Stimulated activated CD8-positive, alpha-beta memory T cell treated with anti-CD3 and anti-CD28 coated beads, Interleukin-2, amount 100 ng/mL, for 48 hours (primary cell): ENCODE measurements at places on chromosomes 6 and 20.

DNA sequence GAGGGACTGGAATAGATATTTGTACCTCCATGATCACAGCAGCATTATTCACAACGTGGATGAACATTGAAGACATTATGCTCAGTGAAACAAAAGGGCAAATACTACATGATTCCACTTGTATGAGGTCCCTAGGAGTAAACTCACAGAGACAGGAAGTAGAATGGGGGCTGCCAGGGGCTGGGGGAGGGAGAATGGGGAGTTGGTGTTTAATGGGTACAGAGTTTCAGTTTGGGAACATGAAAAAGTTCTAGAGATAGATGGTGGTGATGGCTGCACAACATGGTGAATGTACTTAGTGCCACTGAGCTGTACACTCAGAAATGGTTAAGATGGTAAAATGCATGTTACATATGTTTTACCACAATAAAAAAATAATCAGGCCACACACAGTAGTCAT, 164.3 kb upstream of the RREB1 start:
- no peak for DNase-seq

- DNase-seq = no peak
Measured at GRCh38 chr6:155970876-155971708, 515.5 kb upstream of the NOX3 start.

- DNase-seq = no peak
Measured at GRCh38 chr6:14964556-14965270, 281.2 kb upstream of the JARID2 start.

- DNase-seq = peak; percentile 17
Measured at GRCh38 chr6:593139-593906, 63.6 kb downstream of the HUS1B start.

GRCh38 chr20:32603046-32603726, 18.1 kb upstream of the NOL4L start:
- DNase-seq = no peak

- no peak for DNase-seq
Measured at GRCh38 chr20:62786157-62786556, 10.1 kb upstream of the MRGBP start.

DNA sequence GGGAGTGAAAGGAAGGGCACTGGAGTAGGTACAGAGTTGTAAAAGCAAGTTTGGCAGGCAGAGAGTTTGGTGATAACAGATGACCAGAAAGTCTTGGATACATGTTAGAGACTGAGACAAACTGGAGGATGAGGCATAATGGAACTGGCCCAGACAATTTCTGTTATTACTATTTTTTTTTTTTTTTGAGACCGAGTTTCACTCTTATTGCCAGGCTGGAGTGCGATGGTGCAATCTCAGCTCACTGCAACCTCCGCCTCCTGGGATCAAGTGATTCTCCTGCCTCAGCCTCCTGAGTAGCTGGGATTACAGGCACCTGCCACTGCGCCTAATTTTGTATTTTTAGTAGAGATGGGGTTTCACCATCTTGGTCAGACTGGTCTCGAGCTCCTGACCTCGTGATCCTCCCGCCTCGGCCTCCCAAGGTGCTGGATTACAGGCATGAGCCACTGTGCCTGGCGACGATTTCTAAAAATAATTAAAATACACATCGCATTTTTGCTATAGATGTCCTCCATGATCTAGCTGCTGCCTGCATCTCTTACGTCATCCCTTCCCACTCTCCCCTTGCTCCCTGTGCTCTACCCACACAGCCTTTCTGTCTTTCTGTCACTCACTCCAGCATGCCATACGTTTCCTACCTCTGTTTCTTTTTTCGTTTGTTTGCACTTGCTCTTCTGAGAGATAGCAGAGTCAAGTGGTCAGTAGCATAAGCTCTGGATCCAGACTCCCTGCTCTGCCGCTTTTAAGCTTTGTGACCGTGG, 23.5 kb downstream of the MAPK14 start:
- DNase-seq = no peak

- DNase-seq = peak; percentile 20
Measured at GRCh38 chr20:19583532-19584175, 174.4 kb upstream of the RIN2 start.

DNA sequence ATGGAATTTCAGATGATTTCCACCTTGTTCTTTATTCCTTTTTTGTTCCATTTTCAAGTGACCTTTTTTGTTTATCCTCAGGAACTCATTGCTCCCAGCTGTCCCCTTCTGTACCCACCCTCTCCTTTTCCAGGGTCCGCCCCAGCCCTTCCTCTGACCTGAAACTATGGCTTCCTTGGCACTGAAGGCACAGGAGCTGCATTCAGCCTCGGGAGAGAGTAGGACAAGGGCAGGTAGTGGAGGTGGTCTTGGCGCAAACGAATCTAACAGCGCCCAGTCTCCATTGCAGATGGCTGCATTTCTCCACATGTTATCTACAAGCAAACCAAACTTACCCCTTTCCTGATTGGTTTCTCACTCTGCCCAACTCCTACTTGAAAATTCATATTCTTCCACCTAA, 8.8 kb upstream of the ULBP2 start:
- DNase-seq = no peak

DNA sequence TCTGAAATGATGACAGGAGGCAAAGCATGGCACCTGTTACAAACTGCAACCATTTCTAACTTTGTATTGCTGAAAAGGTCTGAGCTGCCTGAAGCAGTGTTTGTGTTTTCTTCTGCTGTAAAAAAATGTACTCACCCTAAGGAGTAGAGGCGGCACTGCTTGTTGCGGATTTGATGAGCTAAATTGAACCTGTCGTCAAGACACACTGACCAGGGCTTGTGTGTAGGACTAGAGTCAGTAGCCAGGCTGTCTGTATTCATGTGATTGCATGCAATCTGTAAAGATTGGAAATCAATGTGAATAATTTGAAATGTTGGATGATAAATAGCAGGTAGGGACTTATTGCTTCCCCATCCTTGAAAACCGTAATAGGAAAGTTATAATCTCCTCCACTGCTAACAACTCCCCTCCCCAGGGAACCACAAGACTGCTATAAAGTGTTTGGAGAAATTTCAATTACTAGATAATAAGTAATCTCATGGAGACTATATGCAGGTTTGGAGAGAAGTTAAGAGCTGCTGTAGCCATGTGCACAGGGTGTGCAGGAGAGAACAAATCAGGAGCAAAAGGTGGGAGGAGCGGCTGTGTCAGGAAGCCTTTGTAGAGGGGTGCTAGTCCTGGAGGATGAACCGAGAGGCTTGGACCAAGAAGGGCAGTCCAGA, 42.8 kb downstream of the METTL24 start:
- DNase-seq = no peak

DNA sequence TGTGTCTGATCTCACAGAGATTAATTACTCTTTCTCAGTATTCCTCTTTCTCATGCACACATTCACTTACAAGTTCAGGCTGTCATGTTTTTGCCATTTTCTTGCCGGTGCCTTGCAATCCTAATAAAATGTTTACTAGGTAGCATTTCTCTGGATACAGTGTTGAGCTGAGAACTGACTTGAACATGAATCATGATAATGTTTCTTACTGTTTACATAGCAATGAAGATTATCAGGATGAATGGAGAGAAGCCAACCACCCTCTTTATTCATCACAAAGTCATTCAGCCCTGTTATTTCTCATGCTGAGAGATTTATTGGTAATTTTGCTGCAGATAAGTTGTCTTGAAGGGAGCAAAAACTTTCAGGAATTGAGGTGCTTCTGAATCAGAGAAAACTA, 185.5 kb upstream of the ECI2 start:
- DNase-seq = no peak

DNA sequence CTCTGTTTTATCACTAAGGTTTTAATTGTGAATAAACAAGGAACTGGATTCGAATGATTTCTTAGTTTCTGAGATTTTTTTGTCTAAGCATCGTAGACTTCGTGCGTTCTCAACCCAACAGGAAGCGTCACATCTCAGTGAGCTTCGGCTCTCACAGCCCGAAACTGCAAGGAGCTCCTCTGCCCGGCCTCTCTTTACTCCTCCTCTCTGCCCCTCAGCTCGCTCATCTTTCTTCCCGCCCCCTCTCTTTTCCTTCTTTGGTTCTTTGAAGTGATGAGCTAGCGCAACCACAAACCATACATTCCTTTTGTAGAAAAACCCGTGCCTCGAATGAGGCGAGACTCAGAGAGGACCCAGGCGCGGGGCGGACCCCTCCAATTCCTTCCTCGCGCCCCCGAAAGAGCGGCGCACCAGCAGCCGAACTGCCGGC, 480 bp upstream of the NT5E start:
- peak; percentile 36 for DNase-seq

DNA sequence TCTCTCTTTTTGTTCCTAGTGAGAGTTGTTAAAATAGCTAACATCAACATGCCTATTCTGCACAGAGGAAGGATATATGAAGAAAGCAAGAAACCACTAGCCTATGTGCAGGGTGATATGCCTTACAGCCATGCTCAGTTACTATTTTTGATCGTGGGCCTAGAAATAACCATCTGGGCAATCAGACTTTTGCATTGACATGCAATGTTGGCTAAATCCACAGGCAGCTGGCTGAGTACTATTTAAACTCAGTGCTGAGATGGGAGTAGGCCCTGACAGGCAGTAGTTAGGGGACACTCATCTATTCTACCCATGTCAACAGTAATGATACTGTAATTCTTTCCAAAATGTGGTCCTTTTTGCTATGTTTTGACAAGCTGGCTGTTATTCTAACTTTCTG, 89.6 kb downstream of the HDGFL1 start:
- DNase-seq = no peak

- DNase-seq = no peak
Measured at GRCh38 chr20:46203510-46203837, 85.4 kb downstream of the CD40 start.

- no peak for DNase-seq
Measured at GRCh38 chr6:22904431-22904830, 335.1 kb downstream of the HDGFL1 start.

DNA sequence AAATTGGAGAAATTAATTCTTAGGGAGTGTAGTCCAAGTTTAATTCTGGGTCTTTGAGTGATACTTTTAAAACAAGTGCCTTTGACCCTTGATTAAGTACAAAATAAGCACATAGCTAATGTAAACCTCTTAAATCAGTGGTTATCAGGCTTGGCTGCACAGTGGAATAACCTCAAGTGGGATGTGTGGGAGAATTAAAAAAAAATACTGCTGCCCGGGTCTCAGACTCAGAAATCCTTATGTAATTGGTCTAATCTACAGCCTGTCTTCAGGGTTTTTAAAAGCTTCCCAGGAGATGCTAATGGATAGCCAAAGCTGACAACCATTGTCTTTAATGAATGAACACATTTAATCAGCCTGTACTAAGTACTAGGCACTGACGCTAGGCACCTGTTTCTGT, 28.5 kb upstream of the TMEM14A start:
- DNase-seq = no peak

- no peak for DNase-seq
Measured at GRCh38 chr6:34237316-34237721, 646 bp downstream of the HMGA1 start.

- DNase-seq = no peak
Measured at GRCh38 chr20:47396762-47397476, 40.4 kb upstream of the ZMYND8 start.

DNA sequence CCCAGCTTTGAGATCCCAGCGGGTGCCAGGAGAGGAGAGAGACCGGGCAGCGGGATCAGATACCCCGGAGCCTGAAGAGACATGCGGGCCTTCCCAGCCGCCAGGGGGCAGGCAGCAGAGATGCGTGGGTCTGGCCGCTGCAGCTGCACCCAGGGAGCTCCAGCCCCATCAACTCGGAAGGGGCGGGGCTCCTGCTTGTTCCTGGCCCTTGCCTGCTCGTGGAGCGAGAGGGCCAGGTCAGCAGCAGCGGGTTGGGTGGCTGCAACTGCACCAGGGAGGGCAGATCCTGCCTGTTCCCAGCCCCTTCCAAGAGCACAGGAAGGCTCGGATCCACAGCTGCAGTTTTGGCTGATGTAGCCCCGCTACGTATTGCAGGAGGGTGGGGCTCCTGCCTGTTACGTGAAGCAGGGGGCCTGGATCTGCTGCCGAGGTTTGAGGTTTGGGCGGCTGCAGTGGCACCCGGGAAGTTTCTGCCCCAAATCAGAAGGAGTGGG, 532.8 kb downstream of the RFPL4B start:
- DNase-seq = no peak

- no peak for DNase-seq
Measured at GRCh38 chr6:21748343-21749056, 154.9 kb downstream of the SOX4 start.

- no peak for DNase-seq
Measured at GRCh38 chr6:168962886-168963285, 290.8 kb downstream of the THBS2 start.

GRCh38 chr20:32585011-32585585, at the start of gene NOL4L:
Gene NOL4L, minus strand, starts transcription at chr20:32585333. Its CDS starts 443 bp downstream, at chr20:32584890.
- no peak for DNase-seq

GRCh38 chr6:14070457-14070856, 47.1 kb upstream of the CD83 start:
- DNase-seq = no peak

DNA sequence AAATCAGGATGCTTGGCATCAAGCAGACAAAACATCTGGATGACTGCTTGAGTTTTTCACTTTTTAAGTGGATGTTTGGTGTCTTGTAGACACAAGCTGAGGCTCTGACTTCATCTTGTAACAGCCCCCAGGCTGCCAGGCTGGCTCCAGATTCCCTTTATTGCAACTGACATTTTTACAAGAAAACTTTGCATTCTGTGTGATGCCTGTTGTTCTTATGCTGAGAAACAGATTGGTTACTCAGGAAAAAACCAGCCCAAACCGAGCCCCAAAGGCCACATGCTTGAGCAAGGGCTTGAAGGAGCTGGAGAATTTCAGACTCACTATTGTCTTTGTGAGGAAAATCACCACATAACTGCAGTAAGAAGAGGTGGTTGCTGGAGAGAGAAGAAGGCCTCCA, 98.4 kb upstream of the PREP start:
- no peak for DNase-seq

DNA sequence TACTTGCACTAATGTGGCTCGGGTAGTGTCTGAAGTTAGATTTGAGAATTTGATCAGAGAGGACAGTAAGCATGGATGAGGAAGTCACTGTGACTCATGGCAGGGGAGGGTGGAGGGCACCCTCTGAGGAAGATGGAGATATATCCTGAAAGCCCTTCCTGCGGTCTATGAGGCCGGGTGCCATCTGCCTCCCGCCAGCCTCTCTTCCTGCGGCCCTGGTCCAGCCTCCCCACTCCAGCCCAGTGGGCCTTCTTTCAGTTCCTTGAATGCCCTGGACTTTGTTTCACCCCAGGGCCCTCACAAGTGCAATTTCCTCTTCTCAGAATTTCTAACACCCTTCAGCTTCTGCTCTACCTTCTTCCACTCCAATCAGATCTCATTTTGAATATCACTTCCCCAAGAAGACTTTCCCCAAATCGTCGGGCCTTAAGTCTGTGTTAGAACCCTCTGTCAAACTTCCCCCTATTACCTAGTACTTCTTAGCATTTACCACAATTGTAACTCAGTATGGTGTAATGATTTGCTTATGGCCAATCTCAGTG, 20.2 kb upstream of the TNFAIP3 start:
- no peak for DNase-seq

DNA sequence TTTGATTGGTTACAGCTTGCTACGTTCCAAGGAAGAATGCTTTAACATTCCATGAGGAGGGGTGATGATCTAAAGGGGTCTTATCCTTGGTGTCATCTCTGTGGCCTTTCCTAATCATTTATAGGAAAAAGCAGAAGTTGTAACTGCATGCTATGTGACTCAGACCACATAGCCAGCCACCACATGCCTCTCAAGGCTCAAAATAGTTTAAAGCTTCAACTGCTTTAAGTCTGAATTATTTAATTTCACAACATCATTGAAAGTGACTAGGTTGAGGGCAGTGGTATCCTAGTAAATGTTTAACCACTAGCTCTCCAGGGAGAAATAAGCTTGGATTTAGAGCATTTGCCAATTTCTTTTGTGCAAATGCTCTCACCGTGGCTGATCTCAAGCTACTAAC, 29.7 kb downstream of the MC3R start:
- no peak for DNase-seq

- DNase-seq = peak; percentile 7
Measured at GRCh38 chr6:141483598-141484061, 649.1 kb upstream of the GJE1 start.
